T-helper 2 cell (primary cell): ENCODE measurements at places on chromosomes 12 and 14.

- no peak for DNase-seq
Observed at GRCh38 chr14:68181519-68182326, 362.1 kb downstream of the RAD51B start.

- no peak for DNase-seq
Observed at GRCh38 chr14:88264116-88264515, 59.0 kb downstream of the KCNK10 start.

GRCh38 chr14:35407306-35407630, 2.7 kb upstream of the NFKBIA start:
- no peak for DNase-seq

- DNase-seq, result no peak
Observed at GRCh38 chr12:70619471-70620152, 17.6 kb downstream of the PTPRB start.

DNA sequence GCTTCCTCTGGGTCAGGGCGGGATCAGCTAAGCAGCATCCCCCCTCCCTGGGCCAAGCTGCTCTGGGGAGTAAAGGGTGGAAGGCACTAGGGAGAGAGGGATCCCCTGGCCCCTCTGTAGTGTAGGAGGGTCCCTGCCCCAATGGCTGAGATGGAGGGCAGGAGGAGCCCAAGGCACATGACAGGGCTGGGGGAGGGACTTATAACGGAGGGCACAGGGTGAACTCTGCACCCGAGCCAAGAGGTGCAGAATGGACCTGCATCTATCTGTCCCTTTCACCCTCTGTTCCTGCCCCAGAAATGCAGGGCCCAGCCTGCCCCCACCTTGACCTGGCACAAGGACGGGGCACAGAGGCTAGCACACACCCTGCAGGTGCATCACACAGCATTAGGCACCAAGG, 3.8 kb upstream of the ITGB7 start:
- DNase-seq, result no peak

GRCh38 chr12:66359300-66359699, 57.0 kb downstream of the HELB start:
- no peak for DNase-seq

GRCh38 chr14:97407701-97408407, 610.7 kb downstream of the VRK1 start:
- no peak for DNase-seq

DNA sequence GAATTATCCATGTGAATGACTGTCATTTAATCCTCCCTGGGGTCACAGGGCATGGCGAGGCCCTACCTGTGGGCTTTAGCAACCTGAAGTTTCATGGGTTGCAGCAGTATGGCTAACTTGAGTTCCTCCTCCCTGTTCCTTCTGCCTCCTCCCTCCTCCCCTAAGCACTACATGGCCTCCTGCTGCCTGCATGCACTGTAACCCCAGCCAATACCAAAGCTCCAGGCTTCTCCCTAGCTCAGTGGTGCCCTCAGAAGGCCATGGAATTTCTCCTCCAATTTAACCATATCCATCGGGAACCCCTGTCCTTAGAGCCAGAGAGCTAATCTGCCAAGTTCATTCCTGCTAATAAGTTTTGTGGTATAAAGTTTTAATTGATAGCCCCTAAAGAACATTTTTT, 95.1 kb downstream of the NT5DC3 start:
- no peak for DNase-seq

DNA sequence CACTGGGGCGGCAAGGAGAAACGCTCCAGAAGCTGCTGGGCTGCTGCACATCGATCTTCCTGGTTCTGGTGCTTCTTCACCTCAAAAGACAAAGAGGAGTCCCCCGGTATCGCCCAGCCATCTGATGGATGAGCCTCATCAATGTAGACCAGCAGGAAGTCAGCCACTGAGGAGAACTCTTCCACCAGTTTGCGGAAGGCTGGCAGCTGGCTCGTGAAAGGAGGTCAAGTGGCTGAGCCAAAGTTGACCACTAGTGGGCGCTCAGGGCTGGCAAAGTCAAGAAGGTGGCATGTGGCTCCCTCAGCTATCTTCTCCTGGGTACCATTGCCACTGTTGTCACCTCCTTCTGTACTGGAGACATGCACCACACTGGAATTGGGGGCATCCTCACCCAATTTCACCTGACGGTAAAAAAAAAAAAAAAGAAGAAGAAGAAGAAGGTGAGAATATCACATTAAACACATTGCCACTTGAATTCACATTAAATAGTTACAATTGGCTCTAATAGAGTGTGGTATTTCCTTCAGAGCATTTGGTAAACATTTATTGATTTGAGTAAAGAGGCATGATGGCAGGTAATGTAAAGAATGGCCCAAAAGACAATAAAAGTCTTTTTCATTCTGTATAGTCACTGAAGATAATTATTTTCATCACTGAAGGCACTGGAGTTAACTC, 8.3 kb downstream of the DIO2 start:
- DNase-seq, result no peak

- DNase-seq, result no peak
Observed at GRCh38 chr12:49540229-49541139, 1.7 kb downstream of the KCNH3 start.

DNA sequence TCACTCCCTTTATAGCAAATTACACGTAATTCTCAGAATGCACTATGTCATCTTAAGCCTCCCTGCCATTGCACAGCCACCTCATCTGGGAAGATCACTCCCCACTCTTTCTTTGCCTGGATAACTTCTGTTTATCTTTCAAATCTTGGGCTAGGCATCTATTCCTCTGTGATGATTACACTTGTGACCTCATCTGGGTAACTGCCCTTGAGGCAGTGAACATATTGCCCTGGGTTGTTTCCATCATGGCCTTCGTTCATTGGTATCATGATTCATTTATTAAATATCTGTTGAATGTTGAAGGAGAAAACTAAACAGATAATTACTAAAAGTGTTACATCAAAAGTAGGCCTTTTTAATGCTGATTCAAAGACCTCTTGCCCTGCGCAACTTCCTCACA, 26.2 kb upstream of the PDE3A start:
- DNase-seq, result no peak
